Activated CD4-positive, alpha-beta T cell treated with anti-CD3 and anti-CD28 coated beads, Interleukin-2, amount 50 U/mL, for 24 hours (primary cell): ENCODE measurements at places on chromosomes 3 and 15.

GRCh38 chr3:71721651-71722157, 3.5 kb downstream of the EIF4E3 start:
- DNase-seq: no peak

- no peak for DNase-seq
Observed at GRCh38 chr3:46864061-46864881, 1.0 kb upstream of the MYL3 start.

DNA sequence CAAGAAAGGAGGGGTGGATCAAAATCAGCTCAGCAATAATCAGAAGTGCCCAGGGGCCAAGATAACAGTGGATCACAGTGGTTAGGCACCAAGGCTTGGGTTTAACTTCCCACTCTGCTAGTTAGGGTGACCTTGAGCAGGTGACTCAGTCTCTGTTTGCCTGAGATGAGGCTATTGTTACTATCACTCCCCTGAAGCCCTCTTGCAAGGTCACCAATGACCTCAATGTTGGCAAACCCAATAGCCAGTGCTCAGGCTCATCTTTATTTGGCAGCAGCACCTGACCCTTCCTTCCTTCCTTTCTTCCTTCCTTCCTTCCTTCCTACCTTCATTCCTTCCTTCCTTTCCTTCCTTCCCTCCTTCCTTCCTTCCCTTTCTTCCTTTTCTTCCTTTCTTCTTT, 102.4 kb upstream of the HACD2 start:
- no peak for DNase-seq

- DNase-seq: no peak
Observed at GRCh38 chr3:4853749-4854140, 125.5 kb upstream of the BHLHE40 start.

DNA sequence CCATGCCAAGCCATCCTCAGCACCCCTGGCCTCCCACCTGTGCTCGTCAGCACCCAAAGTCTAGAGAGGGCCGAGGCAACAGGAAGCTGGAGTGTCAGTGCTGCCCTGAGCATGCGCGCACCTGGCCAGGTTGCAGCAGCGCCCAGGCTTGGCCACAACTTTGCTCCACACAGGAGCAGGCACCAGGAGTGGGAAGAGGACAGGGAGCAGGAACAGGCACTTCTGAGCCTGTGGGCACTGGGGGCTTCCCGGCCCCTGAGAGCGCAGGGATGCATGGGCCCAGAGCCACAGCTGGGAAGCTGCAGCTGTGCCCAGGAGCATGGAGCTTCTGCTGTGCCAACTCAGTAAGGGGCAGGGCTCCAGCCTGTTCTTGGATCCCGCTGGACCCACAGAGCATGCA, 471.5 kb upstream of the WNT5A start:
- DNase-seq: no peak

GRCh38 chr3:176954517-176954916, 242.8 kb downstream of the TBL1XR1 start:
- no peak for DNase-seq

DNA sequence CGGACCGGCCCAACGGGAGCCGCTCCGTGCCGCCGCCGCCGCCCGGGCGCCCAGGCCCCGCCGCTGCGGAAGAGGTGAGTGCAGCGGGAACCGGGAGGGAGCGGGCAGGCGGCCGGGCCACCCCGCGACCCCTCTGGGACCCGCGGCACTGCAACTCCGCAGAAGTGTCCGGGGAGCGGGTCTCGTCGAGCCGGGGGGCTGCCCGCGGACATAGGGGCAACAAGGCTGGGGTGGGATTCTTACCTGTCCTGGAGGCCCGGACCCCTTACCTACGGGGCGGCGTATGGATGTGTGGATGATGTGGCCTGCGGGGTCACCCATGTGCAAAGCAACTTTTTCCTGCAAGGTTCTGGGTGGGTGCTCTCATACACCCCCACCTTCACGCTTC, 361 bp downstream of the SEMA3F start:
- no peak for DNase-seq

- no peak for DNase-seq
Observed at GRCh38 chr3:45753095-45753494, 43.2 kb downstream of the SLC6A20 start.
